Common myeloid progenitor, CD34-positive (primary cell): ENCODE measurements at places on chromosomes 16 and 17.
A peak's percentile ranks its signal among the peaks of the same experiment; 100 is the strongest.

DNA sequence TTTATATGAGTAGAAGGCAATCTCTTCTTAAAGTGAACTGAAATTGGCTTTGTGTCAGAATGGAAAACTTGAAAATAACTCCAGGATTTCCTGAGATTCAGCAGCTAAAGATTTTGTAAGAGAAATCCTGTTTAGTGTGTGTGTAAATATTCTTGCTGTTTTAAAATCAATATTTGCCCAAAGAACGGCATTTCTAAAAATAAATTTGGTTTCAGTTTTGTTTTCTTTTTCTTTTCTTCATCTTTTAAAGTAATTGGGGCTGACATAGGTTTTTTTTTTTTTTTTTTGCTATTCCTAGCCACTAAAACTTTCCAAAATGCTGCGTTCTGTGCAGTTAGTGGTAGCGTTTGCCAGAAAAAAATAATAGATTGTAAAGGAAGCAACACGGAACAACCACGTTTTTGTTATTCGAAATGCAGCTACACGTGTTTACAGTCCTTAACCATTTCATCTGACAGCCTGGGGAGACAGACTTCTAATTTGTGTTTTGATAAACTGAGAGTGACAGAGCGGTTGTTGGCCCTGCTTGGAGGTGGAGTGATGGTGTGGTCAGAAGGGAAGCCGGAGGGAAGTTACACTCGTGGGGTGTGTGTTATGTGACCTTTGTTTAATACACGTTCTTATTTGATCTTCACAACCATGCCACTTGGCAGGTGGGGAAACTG lies 21.6 kb upstream of the SMPD3 start:
- H3K36me3 ChIP-seq: no peaks in the 10 kb centered on the region
- no peak overlapping the region for H3K27ac ChIP-seq
- peak overlapping the region; percentile 44 for H3K4me3 ChIP-seq

DNA sequence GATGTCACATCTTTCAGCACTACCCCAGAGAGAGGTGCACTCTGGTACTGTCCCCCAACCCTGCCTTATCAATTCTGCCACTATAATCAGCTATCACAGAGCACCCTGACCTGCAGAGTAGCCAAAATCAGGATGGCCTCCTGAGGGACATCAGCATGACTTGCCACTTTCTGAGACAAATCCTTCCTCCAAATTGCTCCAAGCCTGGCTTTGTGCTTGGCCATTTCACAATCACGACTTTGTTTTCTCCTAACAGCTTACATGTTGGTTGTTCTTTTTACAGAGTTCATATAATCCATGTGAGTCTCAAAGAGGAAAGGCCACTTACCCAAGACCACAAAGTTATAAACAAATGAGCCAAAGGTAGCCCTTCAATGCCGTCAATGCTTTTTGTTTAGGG lies 449.0 kb upstream of the CDH5 start:
- no peaks in the 10 kb centered on the region for H3K27me3 ChIP-seq
- no peaks in the 10 kb centered on the region for H3K4me1 ChIP-seq
- no peak for DNase-seq
- H3K27ac ChIP-seq: no peak overlapping the region

GRCh38 chr16:80488167-80488566 lies 52.6 kb upstream of the DYNLRB2 start:
- no peak for DNase-seq
- no peaks in the 10 kb centered on the region for H3K36me3 ChIP-seq
- H3K27ac ChIP-seq: no peak overlapping the region
- no peaks in the 10 kb centered on the region for H3K4me1 ChIP-seq

DNA sequence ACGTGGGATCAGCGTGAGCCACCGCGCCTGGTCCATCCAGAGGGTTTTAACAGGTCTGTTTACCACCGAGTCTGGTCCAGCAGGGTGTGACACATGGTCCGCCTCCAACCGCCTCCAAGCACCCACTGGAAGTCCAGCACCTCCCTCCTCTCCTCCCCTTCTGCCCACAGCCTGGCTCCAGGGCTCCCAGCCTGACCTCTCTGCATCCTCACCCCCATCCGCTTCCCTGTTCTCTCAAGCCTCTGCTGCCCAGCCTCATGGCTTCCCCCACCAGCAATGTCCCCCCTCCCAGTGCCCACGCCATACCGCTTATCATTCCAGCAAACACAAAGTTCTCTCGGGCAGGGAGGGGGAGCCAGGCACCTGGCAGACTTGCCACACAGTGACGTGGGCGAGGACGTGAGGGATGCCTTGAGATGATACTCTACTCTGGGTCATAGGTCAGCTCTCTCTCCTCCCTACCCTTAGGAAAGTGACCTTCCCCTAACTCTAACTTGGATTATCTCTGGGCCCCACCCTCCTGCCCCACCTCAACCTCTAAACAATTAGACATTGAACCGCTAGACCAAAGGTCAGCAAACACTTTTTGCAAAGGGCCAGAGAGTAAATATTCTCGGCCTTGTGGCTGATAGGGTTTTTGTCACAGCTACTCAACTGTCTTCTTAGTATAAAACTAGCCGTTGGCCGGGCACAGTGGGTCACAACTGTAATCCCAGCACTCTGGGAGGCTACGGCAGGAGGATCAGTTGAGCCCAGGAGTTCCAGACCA lies 23.1 kb downstream of the CDC42EP4 start:
- H3K4me3 ChIP-seq: no peak overlapping the region
- DNase-seq: no peak
- H3K27me3 ChIP-seq: no peaks in the 10 kb centered on the region
- no peak overlapping the region for H3K27ac ChIP-seq

DNA sequence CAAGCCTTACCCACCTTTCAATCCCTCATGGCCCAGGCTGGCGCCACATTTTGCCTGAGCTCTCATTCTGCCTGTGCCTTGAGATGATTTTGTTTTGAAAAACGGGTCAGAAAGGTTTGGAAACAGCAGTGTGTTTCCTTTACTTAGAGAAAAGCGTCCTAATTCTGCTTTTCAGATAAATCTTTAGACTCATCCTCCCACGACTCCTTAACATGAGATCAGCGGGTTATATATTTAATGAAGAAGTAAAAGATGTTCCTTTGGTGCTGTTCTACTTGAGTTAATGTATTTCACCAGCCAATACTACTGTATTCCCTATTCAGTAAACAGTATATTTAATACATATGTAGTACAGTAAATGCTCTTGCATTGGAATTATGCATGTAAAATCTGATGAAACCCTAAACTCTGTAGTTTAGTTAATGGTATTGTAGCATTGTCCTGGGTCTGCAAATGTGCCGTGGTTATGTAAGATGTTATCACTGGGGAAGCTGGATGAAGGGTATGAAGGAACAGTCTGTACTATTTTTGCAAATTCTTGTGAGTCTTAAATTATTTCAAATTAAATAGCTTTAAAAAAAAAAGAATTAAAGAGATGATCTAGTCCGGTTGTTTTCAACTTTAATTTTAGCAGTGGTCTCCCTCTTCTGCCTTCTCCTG lies 199.4 kb upstream of the CACNG5 start:
- no peaks in the 10 kb centered on the region for H3K27me3 ChIP-seq
- peaks cover 12% of the 10 kb centered on the region for H3K4me1 ChIP-seq
- no peak for DNase-seq
- no peak overlapping the region for H3K27ac ChIP-seq

DNA sequence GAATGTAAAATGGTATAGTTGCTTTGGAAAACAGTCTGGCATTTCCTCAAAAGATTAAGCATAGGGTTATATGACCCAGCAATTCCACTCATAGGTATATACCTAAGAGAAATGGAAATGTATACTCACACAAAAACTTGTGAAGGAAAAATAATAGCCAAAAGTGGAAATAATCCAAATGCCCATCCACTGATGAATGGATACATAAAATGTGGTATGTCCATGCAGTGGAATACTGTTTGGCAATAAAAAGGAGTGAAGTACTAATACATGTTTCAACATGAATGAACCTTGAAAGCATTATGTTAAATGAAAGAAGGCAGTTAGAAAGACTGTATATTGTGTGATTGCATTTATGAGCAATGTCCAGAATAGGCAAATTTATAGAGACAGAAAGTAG lies 25.1 kb downstream of the NUP93 start:
- no peak for DNase-seq
- H3K4me3 ChIP-seq: no peak overlapping the region
- H3K27me3 ChIP-seq: no peaks in the 10 kb centered on the region

DNA sequence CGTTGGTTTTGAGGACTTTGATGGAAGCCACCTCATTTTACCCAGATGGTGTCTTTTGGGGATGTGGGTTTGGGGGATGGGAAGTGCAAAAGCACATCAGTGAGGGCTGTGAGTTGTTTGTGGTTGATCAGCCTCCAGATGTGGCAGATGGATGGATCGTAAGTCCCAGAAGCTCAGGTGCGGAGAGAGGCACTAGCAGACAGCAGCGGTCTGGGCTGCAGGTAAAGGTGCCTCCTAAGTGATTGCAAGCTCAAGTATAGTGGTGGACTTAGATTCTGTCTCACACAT lies 18.0 kb downstream of the HS3ST3B1 start:
- DNase-seq: peak; percentile 73
- H3K4me3 ChIP-seq: no peak overlapping the region
- no peak overlapping the region for H3K27ac ChIP-seq
- H3K4me1 ChIP-seq: peaks cover 15% of the 10 kb centered on the region

GRCh38 chr17:17814162-17815061 lies 22.4 kb downstream of the SREBF1 start:
- no peak for DNase-seq
- H3K27me3 ChIP-seq: no peaks in the 10 kb centered on the region
- H3K36me3 ChIP-seq: peaks cover 86% of the 10 kb centered on the region
- H3K27ac ChIP-seq: no peak overlapping the region

- H3K27ac ChIP-seq: no peak overlapping the region
- no peak for DNase-seq
- H3K27me3 ChIP-seq: no peaks in the 10 kb centered on the region
- no peaks in the 10 kb centered on the region for H3K36me3 ChIP-seq
Observed at GRCh38 chr17:78665387-78665951, 88.3 kb upstream of the DNAH17 start.

GRCh38 chr16:54283725-54284318 lies 2.8 kb downstream of the IRX3 start:
- no peak for DNase-seq
- no peak overlapping the region for H3K27ac ChIP-seq
- peaks cover 93% of the 10 kb centered on the region for H3K27me3 ChIP-seq
- H3K4me3 ChIP-seq: no peak overlapping the region
- no peaks in the 10 kb centered on the region for H3K36me3 ChIP-seq

GRCh38 chr16:56626685-56627084 lies 1.1 kb downstream of the MT1E start:
- H3K36me3 ChIP-seq: no peaks in the 10 kb centered on the region
- no peak overlapping the region for H3K4me3 ChIP-seq
- peaks cover 14% of the 10 kb centered on the region for H3K4me1 ChIP-seq
- no peak overlapping the region for H3K27ac ChIP-seq
- DNase-seq: no peak

- no peaks in the 10 kb centered on the region for H3K36me3 ChIP-seq
- H3K27me3 ChIP-seq: peaks cover 9% of the 10 kb centered on the region
- peak within 1 kb of the TSS; percentile 46 for H3K4me3 ChIP-seq
Observed at GRCh38 chr17:32265192-32265923, at the start of gene RHBDL3. Gene RHBDL3, plus strand, starts transcription at chr17:32265832. Its CDS starts 358 bp downstream, at chr17:32266190.

DNA sequence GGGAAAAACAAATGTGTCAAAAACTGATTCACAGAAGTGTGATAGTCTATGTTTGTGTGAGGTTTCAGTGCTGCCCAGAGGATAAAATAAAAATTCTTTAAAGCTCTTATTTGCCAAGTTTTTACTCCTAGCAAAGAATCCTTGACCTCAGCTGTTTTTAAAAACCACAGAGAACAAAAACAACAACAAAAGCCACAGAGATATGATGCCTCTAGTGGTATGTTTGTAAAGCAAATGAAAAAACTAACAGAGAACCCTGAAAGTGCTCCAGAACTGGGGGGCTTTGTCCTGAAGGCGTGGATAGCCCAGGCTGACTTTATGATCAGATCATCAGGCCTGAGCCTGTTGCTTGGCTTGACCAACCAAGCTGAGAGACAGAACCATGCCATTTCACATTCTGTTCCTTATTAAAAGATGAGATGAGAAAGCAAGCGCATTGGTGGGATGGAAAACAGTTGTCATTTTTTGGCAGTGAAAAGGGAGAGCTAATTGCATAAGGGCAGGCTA lies 411.0 kb downstream of the CPPED1 start:
- DNase-seq: no peak
- no peak overlapping the region for H3K27ac ChIP-seq
- no peak overlapping the region for H3K4me3 ChIP-seq
- H3K36me3 ChIP-seq: no peaks in the 10 kb centered on the region

GRCh38 chr16:65099607-65100006 lies 22.3 kb downstream of the CDH11 start:
- no peaks in the 10 kb centered on the region for H3K27me3 ChIP-seq
- H3K36me3 ChIP-seq: no peaks in the 10 kb centered on the region

DNA sequence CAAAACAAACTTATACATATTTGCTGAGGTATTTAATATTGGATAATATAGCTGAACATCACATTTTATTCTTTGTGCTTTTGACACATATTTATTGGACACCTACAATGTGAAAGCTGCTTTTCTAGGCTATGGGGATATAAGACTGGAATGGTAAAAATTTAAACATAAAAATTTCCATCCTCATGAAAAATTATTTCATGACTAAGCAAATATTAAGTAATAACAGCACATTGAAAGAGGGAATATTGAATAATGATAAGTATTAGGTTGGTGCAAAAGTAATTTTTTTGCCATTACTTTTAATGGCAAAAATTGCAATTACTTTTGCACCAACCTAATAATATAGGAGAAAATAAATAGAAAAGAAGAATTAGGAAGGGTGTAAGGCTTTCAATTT lies 972.5 kb upstream of the CDH8 start:
- DNase-seq: no peak
- H3K4me1 ChIP-seq: no peaks in the 10 kb centered on the region
- no peak overlapping the region for H3K27ac ChIP-seq
- no peaks in the 10 kb centered on the region for H3K36me3 ChIP-seq
- H3K4me3 ChIP-seq: no peak overlapping the region

DNA sequence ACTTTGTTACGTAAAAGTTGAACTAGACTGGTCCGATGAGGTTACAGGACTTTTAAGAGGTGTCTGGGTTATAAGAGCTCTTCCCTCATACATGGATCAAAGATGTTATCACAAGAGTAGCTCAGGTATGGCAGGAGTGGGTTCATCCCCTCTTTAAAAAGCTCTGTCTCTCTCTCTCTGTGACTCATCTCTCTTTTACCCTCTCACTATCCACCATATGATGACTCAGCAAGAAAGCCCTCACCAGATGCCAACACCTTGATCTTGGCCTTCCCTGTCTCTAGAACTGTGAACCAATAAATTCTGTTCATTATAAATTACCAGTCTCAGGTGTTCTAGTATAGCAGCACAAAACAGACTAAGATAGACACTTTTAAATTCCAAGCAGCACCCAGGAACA lies 1.9 kb upstream of the CLEC19A start:
- no peaks in the 10 kb centered on the region for H3K36me3 ChIP-seq
- no peak overlapping the region for H3K4me3 ChIP-seq
- no peaks in the 10 kb centered on the region for H3K4me1 ChIP-seq

- no peak overlapping the region for H3K27ac ChIP-seq
- no peaks in the 10 kb centered on the region for H3K27me3 ChIP-seq
- H3K4me1 ChIP-seq: peaks cover 18% of the 10 kb centered on the region
- no peak for DNase-seq
Observed at GRCh38 chr17:50093807-50094206, 1.3 kb upstream of the PDK2 start.
